ENCODE measurements at places on chromosomes 11 and 22. TPM values are rescaled to one million over a fixed set of nuclear protein-coding genes. Genes with fewer than 3 reads are reported as not detected.

CRYBB3 gene
- not detected for total RNA-seq

PHOX2A gene
- total RNA-seq, result not detected

OR2AG2 gene
- not detected for total RNA-seq

CARD10 gene
- total RNA-seq, result not detected
